ENCODE measurements at places on chromosomes 5 and 9.

GRCh38 chr5:155189981-155190380 lies 176.4 kb downstream of the KIF4B start:
- no peak for DNase-seq

GRCh38 chr5:124527220-124527991 lies 219.0 kb downstream of the ZNF608 start:
- no peak for DNase-seq

- DNase-seq = no peak
These were observed 40.9 kb downstream of the TRIO start for GRCh38 chr5:14184082-14184481.

GRCh38 chr5:137119321-137119720 lies 379.8 kb downstream of the SPOCK1 start:
- DNase-seq = no peak

GRCh38 chr5:148861088-148861487 lies 34.7 kb downstream of the ADRB2 start:
- no peak for DNase-seq

- DNase-seq = peak; percentile 5
These were observed 1.2 kb upstream of the INSL6 start for GRCh38 chr9:5186416-5187169.

- DNase-seq = no peak
These were observed 115.2 kb upstream of the IFNE start for GRCh38 chr9:21597284-21597683.

DNA sequence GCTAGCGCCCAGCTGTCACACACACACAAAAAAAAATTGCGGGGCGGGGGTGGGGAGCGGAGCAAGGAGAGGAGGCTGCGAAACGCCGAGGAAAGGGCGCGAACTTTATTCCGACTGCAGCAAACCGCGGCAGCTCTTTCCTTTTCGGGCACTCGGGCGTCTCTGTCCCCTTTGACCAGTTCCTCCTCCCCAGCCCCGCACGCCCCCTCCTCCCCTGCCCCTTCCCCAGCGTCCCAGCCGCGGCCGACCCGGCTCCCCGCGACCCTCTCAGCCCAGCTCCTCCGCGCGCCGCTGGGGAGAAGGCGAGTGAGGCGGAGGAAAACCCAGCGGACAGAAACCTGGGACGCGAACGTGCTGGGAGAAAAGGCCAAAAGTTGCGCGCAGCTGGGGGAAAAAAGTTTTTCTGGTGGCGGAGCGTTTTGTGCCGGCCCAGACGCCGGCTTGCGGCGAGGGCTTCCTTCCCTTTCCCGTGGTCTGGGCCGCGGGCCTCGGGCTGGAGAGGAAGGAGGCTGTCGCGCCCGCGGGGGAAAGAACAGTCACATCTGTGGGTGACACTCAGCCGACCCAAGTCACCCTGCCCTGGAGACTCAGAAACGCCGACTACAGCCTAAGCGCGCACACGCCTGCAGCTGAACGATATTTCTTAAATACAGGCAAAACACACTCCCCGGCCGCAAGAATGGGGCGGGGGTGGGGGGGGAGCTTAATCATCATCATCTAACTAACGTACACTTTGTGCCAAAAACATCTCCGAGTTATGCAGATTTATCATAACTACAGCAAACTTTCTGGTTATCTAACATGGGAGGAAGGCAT lies 1.1 kb upstream of the BNC2 start:
- peak; percentile 44 for DNase-seq

DNA sequence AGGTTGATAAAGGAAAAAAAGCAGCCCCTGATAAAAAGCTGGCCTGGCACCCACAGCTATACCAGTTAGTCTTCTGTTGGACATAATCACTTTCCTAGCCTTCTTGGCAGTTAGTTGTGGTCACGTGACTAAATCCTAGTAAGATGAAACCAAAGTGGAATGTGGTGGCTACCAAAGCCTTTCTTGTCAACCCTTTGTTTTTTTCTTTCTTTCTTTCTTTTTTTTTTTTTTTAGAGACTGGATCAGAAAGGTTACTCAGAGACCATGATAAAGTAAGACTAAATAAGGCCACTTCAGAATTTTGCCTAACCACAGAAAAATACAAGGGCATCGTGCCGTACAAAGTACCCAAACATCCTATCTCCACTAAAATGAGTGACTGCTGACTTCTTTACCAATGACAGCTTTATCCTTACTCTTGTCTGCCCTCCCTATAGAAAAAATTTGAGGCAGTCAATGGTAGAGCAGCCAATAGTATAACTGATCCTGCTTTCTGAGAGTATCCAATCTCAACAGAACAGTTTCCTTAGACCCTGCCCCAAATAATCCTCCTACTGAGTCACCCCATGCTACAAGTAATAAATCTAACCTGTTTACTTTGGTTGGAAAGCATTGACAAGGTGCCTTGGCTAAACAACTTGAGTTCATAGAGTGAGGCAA lies 14.2 kb upstream of the KIF27 start:
- DNase-seq = peak; percentile 29

- no peak for DNase-seq
These were observed 1.8 kb downstream of the PTGER4 start for GRCh38 chr5:40681363-40682153.

DNA sequence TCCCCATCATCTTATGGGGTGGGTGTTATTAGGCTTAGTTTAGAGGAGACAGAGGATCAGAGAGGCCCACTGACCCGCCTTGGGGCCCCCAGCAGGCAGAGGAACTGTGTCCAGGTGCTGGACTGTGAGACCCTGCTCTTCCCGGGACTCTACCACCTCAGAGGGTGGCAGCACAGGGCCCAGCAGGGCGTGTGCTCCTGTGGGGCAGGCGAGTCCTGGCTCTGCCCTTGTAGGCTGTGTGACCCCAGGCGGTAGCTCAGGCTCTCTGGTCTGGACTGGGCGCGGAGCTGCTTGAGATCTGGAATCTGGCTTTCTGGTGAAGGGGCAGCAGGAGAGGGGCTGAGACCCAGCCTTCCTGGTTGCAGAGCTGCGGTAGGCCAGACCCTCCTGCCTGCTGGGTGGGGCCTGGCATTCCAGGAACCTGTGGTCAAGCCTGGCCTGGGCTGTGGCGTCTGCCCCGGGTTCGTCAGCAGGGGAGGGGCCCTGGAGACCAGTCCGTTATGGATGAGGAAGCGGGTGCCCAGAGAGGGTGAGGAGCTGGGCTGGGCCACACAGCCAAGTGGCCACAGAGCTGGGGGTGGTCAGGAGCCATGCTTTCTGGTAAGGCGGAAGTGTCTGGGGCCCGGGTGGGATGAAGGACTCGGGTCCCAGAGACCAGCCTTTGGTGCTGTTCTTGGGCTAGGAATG lies 46.5 kb downstream of the RXRA start:
- peak; percentile 54 for DNase-seq

- no peak for DNase-seq
These were observed 54.7 kb downstream of the COL23A1 start for GRCh38 chr5:178535299-178536175.

- no peak for DNase-seq
These were observed 115.3 kb downstream of the SLC1A3 start for GRCh38 chr5:36721664-36722235.

GRCh38 chr9:132631280-132631679 lies 38.5 kb downstream of the DDX31 start:
- DNase-seq = peak; percentile 17

- peak; percentile 65 for DNase-seq
These were observed 1.1 kb upstream of the TENT4A start for GRCh38 chr5:6712142-6712576.

- DNase-seq = no peak
These were observed 15.0 kb upstream of the IL12B start for GRCh38 chr5:159345336-159345735.

GRCh38 chr5:32785611-32786254 lies 74.6 kb downstream of the NPR3 start:
- DNase-seq = peak; percentile 58

GRCh38 chr9:109497226-109498153 lies 617 bp downstream of the PTPN3 start:
- DNase-seq = peak; percentile 69

GRCh38 chr5:150069672-150070627 lies 16.4 kb downstream of the CSF1R start:
- DNase-seq = no peak

DNA sequence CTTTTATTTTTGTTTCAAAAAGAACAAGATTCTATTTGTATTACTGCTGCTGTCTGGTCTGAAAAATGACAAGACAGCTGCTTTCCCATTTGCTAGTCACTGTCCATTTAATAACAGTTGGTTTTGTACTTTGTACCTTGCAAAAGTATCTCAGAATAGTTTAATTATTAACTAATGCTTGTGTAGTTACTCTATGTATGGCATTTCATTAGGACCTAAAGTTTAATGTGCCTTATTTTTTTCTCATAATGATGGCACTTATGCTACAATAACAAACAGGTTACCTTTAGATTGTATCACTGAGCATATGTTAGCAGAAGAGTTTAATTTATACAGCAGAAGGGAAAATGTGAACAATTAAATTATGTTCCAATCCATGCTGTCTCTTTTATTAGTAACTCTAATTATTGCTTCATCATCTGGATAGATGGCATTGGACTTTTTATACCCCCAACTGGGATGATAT lies 134.2 kb downstream of the CDH10 start:
- DNase-seq = peak; percentile 37

DNA sequence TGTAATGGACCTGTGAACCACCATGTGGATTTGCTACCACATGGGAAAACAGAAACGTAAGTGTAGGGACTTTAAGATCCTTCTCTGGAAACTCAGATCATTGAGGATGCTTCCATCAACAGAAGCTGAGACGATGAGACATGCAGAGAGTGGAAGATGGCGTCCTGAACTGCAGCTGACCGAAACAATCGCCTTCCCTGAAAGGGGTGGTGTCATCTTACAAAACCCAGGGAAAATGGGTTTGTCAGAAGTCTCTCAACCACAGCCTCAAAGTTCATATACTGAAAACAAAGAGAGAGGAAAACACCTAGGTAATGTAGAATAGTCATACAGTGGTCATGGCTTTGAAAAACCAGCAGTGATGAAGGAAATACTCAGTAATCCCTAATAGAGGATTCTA lies 6.6 kb upstream of the PTPN3 start:
- no peak for DNase-seq

GRCh38 chr5:147560718-147561331 lies 51.0 kb upstream of the DPYSL3 start:
- DNase-seq = no peak

DNA sequence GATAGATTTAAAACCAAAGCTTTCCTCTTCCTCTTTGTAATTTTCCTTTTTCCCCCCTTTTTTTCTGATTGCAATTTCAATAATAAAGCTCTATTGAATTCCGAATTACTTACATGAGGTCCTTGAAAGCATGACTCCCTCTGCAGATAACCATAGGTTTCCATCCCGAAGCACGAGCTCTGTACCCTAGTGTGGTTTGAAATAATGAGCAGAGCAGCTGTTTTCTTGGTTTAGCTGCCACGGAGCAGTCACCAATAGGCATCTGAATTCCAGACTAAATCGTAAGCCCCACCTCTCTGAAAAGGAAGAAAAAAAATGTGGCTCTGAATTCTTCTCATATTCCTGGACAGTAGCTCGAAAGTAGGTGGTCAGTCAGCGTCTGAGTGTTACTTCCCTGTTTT lies 18.5 kb upstream of the GNE start:
- DNase-seq = peak; percentile 56

DNA sequence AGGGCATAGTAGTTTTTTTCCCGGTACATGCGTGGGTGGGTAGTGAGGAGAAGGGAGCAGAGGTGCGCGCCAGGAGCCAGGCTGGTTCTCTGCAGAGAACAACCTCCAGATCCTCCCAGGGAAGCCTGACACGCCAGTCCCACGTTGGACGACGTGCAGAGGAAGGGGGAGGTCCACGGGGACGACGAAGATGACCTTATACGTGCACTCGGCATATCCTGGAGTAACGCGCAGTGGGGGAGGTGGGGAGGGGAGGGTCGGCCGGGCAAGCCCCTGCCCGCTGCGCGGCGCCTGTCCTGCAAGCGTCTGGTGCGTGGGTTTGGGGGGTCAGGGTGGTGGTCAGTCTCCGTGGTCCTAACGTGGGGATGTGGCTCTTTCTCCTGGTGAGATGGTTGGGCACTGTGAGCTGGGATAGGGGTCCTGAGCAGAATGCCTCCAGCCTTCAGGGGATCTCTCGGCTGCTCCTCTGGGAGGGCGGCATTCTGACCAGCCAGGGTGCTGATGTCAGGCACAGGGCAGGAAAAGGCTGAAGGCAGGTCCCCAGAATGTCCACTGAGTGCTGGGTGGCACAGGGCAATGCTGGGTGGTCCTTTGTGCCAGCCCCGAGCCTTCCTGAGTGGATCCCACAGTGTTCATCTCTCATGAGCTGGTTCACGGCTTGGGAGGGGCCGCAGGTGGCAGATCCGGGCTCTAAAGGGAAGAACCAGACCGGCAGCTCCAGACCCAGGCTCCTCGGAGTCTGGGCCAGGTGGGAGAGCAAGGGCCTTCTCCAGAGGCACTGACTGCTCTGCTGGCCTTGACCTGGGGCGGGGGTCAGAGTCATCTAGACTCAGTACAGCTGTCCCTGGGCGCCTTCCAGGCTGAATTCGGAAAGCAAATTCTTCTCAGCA lies 10.5 kb upstream of the SCGB3A1 start:
- no peak for DNase-seq

DNA sequence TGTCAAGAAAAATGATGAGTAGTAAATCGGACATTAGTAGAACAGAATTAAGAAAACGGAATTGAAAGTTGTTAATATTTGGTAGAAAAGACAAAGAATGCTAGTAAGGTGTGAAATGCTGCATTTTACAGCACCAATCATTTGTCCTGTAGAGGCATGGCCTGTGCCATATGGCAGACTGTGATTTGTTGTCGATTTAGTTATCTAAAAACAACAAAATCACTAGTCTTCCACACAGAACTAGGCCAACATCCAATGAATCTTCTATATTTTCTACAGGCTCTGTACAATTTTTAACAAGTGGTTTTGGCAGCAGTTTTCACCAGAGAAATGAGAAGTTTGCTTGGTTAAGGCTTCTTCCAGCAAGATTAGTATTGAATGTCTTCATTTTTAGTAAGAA lies 10.4 kb downstream of the HNRNPK start:
- no peak for DNase-seq

DNA sequence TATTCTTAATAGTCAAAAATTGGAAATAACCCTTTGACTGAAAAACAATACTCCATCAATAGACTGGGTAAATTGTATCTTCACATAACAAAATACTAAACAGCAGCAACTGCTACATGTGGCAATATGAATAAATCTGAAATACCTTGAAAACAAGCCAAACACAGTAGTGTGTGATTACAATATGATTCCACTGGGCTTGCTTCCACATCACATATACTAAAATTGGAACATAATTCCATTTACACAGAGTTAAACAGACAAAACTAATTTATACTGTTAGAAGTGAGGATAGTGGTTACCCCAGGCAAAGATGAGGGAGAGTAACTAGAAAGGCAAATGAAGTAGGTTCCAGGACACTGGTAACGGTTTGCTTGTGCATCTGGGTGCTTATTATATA lies 20.4 kb downstream of the FNIP1 start:
- no peak for DNase-seq

DNA sequence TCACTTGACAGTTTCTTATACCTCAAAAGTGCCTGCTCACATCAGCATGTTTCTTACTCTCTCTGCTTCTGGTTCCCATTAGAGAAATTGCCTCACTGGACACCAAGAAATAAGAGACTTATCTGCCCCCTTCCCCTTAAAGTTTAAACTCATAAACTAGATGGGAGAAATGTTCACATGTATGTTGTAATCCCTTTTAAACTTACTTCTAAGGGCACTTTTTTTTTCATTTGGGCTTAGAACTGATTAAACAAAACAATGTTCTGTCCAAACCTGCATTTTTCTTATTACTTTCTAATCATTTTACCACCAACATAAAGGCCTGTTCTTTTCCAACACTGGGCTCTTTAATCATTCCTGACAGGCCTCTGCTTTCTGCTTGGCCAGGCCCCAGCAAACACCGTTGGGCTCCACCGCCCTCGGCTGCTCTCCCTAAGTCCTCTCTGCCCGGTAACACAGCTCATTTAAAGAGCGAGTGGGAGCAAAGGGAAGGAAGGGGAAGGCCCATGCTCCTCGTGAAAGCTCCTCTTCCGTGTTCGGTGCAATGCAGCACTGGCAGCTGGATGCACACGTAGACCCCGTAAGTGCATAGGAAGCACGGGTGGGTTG lies 53.4 kb downstream of the ROR2 start:
- peak; percentile 75 for DNase-seq

All from Caki2 (cell line).